Skeletal muscle cell (primary cell): ENCODE measurements at places on chromosomes 3 and 15.

GRCh38 chr15:47506329-47507100 is 210.8 kb upstream of the SEMA6D start:
- DNase-seq: peak; percentile 36

DNA sequence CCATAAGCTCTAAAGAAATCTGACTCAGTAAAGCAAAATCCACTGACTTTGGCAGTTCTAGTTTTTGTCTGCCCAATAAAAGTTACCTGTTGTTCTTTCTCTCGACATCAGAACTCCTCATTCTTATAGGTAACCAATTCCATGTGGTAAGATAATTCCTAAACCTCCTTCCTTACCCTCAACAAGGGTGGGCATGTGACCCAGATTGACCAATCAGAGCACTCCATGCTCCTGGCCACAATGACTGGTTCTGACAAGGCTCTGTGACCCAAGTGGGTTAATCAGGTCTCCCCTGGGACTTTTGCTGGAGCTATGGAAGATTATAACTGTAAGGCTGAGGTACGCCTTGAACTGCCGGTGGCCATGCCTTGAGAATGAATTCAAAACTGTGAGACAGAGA is 31.7 kb downstream of the LINS1 start:
- no peak for DNase-seq

DNA sequence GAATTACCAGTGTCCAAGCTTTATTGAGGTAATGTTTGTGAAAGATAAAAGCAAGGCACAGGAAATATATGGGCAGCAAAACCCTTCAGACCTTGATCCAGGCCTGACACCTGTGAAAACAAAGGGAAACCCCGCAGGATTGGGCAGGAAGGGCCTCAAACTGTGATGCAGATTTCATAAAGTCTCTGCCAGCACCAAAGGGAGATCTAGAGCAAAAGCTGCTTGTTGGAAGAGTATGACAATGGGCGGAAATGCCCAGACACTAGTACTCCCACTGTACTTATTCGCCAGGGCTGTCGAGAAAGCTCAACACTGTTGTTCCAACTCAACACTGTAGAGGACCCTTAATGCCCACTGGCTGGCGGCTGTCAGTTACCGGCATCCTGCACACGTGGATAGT is 207.9 kb downstream of the CD47 start:
- DNase-seq: no peak

DNA sequence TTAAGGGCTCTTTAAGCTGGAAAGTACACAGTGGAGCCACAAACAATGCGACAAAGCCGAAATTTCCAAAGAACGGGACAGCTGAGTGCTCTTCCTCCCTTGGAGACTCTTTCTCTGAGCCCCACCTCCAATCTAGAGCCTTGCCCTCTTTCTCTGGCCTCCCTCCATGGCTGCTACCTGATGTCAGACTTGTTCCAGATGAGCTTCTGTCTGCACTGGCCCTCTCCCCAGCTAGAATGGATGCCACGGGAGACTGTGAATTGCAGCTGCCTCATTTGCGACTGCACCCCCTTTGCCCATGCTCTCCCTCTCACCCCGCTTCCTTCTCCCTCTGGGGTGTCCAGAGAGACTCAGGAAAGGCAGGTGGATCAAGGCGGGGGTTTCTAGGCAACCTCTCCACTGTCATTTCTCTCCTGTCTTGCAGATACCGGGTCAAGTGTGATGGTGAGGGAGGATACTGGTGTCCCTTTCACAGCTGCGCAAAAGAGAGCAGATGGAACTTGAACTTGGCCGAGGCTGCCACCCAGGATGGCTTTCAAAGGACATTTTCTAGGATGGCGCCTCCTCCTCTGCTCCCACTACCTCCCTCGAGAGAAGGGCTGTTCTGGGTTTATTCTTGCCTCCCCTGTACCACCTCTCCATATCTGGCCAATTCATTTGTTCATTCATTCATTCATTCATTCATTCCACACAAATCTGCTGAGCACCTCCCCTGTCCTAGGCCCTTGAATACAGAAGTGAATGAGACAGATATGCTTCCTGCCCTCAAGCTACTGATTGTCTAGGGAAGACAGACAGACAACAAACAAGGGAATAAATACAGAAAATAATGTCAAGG is 12.8 kb downstream of the ATP2B2 start:
- DNase-seq: no peak

DNA sequence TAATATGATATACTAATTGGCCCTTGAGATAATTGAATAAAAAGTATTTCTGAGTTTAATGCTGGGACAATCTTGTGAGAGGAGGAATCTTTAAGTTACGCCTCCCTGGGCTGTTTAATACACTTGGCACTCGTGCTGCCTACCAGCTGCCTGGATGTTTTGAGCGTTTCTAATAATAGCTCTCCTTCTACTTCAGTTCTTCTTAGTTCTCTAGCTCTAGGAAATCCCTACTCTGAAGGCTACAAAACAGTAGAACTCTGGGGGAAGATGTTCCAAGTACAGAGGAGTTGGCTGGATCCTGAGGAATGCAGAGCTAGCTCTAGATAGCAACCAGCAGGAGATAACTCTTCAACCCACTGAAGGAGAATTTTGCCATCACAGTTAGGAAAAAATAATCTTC is 3.5 kb downstream of the NAALADL2 start:
- no peak for DNase-seq

GRCh38 chr3:31762097-31762764 is 218.8 kb downstream of the OSBPL10 start:
- no peak for DNase-seq

GRCh38 chr15:32099956-32100684 is 69.8 kb downstream of the CHRNA7 start:
- no peak for DNase-seq

DNA sequence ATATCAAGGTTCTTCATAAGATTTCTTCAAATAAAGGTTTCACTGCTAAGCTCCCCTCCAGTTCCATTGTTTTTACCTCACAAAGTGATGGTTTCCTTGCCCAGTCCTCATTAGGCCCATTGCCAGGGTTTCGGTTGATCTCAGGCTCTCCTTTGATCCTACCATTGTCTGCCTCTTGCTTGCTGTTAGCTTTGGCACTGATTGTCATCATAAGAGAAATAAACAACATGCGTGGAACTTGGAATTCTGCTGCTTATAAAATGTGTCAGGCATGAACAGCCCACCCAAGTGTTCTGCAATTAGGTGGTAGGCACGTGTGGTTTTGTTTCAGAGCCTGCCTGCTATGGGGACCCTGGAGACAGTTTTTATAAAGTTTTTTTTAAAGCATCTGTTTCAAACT is 107.6 kb upstream of the BFSP2 start:
- DNase-seq: no peak

DNA sequence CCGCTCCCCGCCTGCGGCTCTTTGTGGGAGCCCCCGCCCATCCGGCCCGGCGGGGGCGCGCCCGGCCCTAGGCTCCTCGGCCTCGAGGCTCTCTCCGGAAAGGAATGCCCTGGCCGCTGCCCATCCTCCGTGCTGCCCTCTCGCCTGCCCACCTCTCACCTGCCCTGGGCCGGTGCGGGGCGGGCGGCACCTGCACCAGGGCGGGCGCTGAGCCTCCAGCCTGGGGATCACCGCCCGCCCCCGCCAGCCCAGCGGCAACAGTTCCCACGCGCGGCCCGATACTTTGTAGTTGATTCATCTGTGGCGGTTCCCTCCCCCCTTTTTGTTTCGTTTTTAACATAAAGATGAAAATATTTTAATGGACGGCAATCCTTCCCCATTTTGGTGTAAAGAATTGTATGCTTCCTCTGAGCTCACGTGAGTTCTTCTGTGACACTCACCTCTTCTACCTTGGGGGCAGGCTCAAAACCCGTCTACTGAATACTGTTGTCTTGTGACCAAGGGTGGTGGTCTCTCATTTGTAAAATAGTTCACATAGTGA is 1.9 kb downstream of the KLF13 start:
- no peak for DNase-seq

DNA sequence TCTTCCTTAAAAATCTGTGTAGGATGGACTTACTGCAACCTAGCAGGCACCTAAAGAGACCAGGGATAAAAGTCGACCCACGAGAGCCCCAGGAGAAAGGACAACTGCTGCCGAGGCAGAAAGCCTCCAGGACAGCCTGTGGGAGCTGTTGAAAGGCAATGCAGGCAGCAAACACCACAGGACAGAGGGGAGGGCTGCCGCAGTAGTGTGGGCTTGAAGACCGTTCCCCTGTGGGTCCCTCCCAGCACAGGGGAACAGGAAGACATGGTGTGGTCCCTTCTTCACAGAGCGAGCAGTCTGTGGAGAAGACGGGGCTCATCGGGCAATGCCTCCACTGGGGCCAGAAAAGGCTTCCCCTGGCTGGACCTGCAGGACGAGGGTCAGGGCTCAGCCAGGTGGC is 58.5 kb upstream of the GATA2 start:
- no peak for DNase-seq

DNA sequence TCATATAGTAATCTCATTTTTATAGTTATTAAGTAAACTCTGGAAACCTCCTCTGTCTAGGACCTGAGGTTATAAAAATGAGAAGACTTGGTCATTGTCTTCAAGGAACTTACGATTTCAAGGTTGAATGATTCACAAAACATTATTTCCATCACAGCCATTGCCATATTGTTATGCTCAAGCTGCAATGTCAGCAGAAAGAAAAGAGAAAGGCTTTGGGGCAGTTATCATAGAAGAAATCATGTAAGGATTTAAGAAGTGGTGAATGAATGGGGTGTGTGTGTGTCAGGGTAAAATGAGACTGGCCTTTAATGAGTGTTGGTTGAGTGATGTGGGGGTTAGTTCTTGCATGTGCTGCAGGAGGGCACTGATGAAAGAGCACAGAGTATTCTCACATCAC is 346.8 kb downstream of the SQOR start:
- DNase-seq: no peak

DNA sequence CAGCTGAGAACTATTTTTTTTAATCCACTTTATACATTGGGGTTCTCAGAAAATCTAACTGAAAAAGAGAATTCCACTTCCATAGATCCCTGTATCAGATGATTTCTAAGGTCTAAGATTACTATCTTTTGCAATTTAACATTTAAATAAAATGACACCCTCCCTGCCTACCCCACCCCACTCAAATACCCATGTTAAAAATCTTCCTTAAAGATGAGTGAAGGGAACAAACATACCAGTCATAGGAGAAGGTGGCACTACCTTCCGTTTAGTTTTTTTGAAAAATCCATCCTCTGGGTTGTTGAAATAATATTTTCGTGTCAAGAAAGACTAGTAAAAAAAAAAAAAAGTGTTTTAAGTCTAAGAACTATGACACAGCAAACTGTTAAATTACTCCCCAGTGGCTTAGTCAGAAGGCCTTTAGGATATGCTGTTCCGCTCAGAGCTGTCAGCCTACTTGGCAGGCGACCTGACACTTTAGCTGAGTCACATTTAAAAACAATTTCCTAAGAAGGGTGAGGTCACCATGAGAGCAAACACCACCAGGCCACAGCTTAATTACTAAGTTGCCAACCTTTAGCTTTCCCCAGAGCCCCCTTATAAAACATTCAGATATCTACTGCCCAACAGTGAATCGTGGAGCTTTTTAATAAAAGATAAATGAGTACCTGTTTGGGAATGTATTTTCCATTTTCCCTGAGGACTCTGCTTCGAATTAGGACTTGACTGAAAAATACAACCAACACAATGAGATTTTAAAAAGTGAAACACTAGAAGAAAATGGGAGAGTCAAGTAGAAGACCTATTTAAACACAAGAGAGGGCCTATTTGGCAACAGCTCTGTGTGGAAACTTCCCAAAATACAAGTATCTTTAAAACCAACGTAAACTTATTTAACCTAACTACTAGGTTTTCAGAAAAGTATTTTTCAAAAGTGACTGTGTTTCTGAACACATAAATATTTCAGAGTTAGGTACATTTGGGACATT is 9.6 kb downstream of the EMC3 start:
- DNase-seq: peak; percentile 96

GRCh38 chr3:4833471-4833870 is 145.8 kb upstream of the BHLHE40 start:
- DNase-seq: no peak

DNA sequence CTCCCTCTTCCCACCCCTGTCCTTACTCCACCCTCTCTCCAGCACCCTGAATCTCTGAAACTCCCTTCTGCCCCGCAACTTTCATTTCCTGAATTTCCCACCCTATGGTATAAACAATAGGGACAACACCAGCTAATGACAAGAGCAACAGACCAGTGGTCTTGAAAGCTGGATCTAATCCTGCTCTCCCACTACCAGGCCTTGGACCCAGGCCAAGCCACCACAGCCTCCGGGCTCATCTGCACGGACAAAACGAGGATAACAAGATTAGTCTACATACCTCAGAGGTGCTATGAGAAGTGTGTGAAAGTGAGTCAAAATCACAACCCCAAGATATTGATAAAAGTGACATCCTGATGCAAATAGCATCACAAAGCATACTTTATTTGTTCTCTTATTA is 128.6 kb downstream of the ERC2 start:
- no peak for DNase-seq

DNA sequence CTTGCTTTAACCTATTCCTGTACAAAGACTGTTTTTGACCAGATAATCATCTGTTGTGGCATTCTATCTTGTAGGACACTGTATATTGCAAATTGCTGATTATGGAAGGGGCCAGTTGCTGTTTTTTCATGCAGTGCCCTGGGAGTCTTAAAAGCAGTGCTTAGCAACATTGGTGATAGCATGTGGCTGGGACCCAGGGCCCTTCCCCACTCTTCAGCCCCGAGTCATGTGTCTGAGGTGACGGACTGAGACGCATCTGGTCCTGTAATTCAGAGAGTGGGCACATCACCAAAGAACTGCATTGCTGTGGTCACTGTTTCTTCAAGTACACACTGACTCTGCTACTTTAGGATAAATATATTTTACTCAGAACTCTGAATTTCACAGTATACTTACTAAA is 63.4 kb downstream of the SNRK start:
- DNase-seq: no peak

GRCh38 chr3:171092467-171092911 is 66.0 kb upstream of the SLC2A2 start:
- DNase-seq: no peak

DNA sequence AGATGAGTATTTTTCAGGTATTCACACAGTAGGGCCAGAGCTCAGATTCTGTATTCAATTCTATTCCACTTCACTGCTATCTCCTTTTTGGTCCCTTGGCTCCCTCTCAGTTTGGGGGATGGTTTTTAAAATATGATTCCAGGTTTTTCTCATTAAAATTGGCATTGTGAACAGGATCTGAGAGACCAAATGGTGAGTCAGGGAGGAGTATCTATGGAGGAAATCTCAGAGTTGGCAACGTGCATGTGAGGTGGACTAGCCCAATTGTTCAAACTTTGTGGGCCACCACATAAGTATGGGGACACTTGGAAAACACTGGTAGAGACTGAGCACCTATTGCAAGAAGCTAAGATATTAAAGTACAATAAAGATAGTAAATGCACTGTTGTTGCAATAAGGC is 53.9 kb upstream of the TTC14 start:
- peak; percentile 1 for DNase-seq
